ENCODE measurements at places on chromosomes 3 and 15. TPM values are rescaled to one million over a fixed set of nuclear protein-coding genes. Genes with fewer than 3 reads are reported as not detected.

The ANKUB1 gene
- not detected for total RNA-seq

The LRRC28 gene
- 12.1 TPM for total RNA-seq

The APOD gene
- total RNA-seq: not detected

The ACP3 gene
- not detected for total RNA-seq

The PLA2G4D gene
- not detected for total RNA-seq

The DNAH12 gene
- total RNA-seq: 0.27 TPM

The PLA2G4B gene
- 26.1 TPM for total RNA-seq

The SCAPER gene
- 21.7 TPM for total RNA-seq

DNA sequence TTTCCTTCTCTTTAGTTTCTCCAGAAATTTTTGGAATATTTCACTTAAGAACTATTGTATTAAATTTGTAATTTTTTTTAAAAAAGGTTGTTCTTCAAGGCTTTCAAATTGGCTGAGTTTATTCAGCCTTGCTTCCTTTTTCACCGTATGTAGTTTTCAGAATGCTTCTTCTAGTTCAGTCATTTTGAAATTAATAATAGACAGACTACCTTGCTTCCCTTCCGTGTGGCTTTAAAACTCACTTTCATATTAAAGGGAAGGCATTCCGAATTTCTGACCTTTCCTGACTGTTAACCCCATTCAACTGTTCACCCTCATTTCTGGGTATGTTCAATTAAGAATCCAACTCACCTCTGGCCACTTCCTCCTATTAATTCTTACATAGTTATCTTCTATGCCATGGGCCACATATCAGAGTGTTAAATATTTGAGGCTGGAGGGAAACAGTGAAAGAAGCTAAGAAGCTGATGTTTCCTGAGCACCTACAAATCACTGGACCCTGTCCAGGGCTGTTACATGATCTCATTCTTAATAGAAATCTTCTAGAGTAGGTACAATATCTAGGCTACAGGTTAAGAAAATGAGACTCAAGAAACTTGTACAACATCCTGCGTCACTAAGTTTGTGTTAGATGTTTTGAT is 237.5 kb downstream of the P3H2 start:
- DNase-seq: no peak

- peak; percentile 93 for DNase-seq
Measured at GRCh38 chr3:50246517-50246954, 10.5 kb downstream of the GNAI2 start.

DNA sequence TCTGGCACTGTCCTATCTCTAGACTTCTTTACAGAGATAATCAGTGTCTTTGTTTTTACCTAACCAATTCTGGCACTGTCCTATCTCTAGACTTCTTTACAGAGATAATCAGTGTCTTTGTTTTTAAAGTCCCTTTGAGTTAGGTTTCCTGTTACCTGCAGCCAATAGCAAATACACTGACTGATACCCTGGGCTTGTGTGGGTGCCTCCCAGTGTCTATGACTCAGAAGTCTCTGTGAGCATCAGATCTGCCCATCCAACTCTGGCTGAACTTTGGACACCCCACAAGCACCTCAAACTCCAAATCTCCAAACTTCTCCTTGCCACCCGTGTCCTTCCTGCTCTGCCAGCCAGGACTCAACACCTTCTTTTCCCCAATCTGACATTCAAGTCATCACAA is 30.4 kb downstream of the SLC41A3 start:
- DNase-seq: no peak

DNA sequence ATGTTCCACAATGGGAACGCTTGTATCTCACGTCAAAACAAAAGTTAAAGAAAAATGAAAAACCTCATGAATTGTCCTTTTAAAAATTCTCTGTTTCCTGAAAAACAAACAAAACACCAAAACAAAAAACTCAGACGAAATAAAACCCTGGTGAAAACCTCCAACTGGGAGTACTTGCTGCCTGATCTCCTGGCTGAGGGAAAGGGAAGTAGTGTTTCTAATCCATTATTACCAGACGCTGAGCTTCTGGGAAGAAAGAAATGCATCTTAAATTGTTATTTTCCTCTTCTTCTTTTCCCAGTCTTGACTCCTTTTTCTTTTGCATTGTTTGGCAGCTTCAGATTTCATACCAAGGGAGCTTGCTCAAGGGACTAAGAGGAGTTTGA is 243.2 kb upstream of the RGMA start:
- DNase-seq: no peak

- DNase-seq: no peak
Measured at GRCh38 chr15:51382787-51383186, 41.3 kb downstream of the GLDN start.

GRCh38 chr3:143672396-143673165 is 175.7 kb downstream of the SLC9A9 start:
- no peak for DNase-seq

- no peak for DNase-seq
Measured at GRCh38 chr3:195226445-195226844, 44.5 kb downstream of the XXYLT1 start.

GRCh38 chr3:67713764-67714469 is 59.5 kb upstream of the SUCLG2 start:
- no peak for DNase-seq

GRCh38 chr15:57506422-57506821 is 85.3 kb upstream of the MYZAP start:
- DNase-seq: no peak

DNA sequence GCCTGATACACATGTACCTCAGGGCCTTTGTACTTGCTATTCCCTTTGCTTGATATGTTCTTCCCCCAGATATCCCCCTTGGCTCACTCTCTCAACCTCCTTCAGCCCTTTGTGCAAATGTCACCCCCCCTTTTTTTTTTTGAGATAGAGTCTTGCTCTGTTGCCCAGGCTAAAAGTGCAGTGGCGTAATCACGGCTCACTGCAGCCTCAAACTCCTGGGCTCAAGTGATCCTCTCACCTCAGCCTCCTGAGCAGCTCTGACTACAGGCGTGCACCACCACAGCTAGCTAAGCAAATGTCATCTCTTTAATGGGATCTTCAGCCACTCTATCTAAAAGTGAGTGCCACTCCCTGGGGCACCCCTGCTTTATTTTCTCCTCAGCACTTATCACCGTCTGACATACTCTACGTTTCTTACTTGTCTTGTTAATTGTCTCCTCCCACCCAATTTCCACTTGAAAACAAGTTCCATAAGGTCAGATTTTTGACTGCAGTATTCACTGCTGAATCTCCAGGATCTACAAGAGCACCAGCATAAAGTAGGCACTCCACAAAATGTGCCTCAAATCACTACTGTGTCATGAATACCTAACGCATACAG is 14.6 kb downstream of the IP6K2 start:
- DNase-seq: no peak
